ENCODE measurements at places on chromosomes 1 and 21.

DNA sequence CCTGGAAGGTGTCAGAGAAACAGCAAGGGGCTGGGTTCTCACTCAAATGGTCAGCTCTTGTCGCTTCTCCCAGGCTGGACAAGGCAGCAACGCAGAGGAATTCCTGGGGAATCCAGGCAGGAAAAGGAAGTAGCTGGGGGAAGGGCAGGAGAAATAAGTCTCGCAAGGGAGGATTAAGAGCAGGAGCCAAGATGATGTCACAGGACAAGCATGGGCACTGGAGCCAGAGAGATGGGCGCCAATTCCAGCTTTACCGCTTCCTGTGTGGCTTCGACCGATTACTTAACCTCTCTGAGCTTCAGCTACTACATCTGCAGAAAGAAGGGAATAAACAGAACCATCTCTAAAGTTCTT lies 70.5 kb downstream of the SSBP3 start:
- no peak for DNase-seq

- DNase-seq = no peak
Observed at GRCh38 chr1:207858281-207858680, 52.6 kb downstream of the CD34 start.

DNA sequence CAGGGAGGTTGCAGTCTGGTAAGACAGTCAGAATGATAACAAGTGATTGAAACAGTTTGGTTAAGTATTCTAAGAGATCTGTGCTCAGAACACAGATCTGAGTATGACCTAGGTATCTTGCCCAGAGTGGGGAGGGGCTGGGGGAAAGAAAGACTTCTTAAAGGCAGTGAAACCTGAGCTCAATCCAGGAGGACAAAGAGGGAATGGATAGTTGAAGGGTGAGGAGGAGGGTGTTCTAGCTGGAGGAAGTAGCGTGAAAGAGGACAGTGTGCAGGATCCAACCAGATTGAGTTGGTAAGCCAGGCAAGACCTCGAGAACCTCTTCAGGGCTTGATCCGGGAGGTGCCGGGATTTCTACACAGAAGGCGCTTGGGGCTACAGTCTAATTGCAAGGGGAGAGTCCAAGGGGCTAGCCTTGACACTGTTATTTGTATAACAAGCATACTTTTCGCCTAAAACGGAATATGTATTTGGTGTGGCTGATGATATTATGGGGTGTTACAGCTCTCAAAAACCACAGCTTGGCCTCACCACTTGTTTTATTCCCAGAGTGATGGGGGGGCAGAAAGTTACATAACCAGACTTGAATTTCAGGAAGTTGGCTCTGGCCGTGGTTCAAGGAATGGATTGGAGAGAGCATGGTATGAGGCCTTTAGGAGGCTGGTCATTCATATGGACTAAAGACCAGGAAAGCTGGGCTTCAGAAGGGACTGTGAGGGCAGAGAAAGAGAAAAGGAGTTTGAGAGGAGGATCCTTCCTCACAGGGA lies 19.1 kb downstream of the RCSD1 start:
- no peak for DNase-seq

DNA sequence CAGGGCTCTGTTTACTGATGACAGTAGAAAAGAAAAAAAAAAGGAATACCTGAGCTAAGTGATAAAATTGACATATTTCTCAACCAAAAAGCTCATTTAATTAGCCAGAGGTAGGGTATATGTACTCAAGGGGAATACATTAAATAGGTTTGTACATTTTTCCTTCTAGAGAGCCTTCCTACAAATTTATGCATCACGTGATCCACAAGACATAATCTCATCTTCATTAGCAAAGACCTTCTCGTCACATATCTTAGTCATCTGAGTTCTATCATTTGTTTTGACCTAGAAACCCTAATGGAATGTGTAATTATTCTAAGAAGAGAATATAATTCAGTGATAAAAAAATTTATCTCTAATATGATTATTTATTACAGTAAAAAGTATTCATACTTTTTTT lies 30.7 kb upstream of the CFHR4 start:
- no peak for DNase-seq

- no peak for DNase-seq
Observed at GRCh38 chr1:152160576-152160975, 1.5 kb upstream of the RPTN start.

DNA sequence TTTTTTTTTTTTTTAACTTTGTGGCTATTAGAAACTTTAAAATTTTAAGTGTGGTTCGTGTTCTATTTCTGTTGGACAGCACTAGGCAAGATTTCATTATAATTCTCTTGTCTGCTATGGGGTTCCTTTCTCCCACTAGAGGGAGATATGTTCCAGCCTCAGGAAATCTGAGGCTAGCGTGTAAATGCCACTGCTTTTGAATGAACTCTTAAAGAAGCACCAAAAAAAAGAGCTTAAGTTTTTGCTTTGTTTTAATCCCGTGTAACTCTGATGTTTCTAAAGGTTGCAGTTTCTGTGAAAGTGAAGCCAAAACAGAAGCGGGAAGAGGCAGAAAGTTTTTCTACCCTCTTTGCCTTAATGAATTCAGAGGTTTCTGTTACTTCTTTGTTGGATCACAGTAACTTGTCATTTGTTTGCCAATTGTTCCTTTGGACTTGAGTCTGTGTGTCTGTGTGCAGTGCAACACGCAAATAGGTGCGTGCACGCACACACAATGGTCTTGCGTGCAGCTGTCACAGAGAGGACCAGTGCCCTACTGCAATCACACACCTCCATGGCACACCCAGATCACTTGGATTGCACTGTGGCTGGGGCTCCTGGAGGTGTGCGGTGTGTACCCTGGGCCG lies 32.3 kb downstream of the HHAT start:
- DNase-seq = peak; percentile 38

Data from GM12891 (cell line).